Stimulated activated CD8-positive, alpha-beta memory T cell treated with anti-CD3 and anti-CD28 coated beads, Interleukin-2, amount 100 ng/mL, for 48 hours (primary cell): ENCODE measurements at places on chromosomes 7 and 10.
A peak's percentile ranks its signal among the peaks of the same experiment; 100 is the strongest.

DNA sequence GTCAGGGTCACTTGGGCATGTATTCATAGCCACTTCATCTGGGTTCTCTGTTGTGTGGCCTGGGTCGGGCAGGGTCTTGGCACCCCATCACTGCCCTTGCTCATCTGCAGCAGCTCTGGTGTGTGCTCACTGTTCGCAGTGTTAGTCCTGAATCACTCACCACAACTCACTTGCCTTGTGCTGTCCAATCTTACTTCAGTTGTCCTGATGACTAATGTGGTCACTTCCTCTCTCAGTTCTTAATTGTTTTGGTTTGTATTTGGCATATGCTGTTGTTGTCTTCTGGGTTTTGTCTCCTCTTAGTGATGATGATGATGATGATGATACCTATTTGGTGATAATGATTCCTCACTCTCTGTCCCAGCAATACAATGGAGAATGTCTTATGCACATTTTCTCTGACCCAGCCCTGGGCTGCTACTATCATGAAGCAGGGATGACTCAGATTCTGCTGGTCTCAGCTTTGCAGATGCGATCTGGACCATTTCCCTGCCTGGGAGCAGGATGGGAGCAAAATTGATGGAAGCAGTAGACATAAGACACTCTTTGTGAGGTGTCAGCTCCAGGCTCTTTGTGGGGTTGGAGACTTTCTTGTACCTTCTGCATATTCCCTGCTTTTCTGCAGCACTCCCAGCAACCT is 17.0 kb downstream of the ADRA2A start:
- DNase-seq: no peak

GRCh38 chr10:132571650-132572544 is 34.3 kb downstream of the INPP5A start:
- DNase-seq: peak; percentile 54

DNA sequence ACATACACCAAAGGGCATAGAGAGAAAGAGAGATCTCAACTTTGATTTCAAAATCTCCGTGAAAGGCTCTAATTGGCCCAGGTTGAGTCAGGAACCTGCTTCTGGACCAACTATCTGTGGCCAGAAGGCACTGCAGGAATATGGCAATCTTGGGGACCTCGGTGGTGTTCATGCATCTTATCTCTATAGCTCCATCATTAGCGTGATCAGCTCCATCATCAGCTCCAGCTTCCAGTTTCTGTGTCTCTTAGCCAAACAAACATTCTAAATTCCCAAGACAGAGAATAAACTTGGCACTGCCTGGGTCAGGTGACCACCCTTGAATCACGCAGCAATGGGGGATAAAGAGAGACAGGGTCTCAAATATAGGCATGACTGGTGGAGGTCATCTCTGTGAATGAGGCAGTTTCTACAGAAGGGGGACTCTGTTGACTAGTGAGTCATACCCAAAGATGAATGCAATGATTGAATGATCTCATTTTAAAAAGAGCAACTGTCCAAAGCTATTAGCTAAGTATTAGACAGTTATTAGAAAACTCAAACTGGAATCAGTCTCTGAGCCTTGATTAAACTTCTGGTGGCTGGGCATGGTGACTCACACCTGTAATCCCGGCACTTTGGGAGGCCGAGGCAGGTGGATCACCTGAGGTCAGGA is 5.4 kb upstream of the NRF1 start:
- DNase-seq: no peak

DNA sequence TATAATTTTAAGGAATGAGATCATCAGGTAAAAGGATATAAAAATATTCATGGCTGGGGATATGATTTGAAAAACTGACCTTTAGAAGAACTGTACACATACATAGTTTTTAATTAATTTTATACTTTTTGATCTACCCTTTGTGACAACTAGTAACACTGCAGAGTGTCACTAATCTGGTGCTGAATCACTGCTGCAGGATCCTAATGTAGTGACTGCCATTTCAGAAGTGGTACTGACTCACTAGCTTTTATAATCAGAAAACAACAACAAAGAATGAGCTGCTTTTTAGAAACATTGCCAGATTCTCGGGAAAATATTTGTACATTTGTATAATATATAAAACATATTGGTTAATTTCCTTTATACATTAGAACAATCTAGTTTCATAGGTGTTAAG is 110.4 kb downstream of the HIPK2 start:
- DNase-seq: no peak

DNA sequence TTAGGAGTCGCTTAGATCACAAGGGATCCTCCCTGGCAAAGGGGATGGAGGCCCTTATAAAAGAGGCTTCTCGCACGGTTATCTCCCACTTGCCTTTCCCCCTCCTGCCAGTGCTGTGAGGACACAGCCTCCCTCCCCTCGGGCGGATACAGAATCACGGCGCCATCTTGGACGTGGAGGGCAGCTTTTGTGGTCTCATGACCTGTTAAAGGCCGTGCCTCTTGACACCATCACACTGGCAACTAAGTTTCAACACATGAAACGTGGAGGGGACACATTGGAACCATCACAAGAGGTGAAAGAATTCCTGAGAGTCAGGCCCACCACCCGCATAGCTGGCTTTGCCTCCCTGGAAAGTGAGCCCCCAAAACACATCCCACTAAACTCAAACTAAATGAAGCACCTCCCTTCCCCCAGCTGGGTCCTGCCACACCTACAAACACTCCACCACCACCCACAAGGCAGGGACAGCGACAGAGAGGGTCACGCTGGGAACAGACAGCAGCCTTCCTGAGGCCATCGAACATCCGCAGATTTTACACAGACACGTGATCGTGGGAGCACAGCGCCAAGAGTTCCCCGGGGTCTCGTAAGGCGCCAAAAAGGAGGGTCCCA is 110.6 kb downstream of the TCERG1L start:
- no peak for DNase-seq

GRCh38 chr10:50373821-50374501 is 122.6 kb upstream of the ASAH2 start:
- no peak for DNase-seq

DNA sequence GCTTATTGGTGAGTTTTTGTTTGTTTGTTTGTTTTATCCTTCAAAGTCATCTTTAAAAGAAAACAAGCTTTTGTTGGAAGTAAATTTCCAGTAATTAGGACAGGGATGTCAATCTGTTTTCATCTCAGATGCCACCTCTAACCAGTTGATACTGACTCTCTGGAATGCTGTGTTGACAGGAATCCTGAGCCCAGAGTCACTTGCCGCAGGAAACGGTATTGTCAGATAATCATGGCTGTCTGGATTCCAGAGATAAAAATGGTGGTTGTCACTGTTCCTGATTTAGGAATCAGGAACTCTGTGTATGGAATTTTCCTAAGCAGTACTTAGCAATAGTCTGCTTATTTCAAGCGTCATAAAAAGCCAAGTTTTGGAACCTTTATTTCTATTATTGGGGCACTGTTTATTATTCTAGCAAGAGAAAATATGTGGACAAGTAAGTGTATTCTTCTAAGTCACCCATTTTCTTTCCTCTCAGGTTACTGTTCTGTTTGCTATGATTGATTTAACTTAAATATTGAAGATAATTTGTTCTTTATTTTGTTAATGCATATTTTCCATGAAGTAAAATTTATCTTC is 39.2 kb downstream of the CDC123 start:
- no peak for DNase-seq

GRCh38 chr10:10852464-10852863 is 165.2 kb upstream of the CELF2 start:
- DNase-seq: no peak

DNA sequence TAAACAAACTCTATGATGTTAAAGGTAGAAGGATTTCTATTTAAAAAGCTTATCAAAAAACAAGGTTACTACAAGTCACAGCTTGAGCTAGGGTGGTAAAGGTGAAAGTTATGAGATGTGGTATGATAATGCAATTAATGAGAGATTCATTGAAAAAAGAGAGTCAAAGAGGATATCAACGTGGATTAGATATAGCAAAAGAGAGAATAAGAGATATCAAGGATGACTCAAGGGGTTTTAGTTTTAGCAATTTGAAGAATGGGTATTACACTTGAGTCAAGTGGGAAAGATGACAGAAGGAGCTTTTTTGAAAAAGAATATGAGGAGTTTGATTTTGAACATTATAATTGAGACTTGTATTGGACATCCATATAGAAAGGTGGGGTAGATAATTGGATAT is 59.8 kb downstream of the NUTM2E start:
- no peak for DNase-seq

GRCh38 chr10:68364101-68364886 is 31.6 kb upstream of the PBLD start:
- DNase-seq: no peak

GRCh38 chr7:138563808-138564207 is 103.7 kb downstream of the TRIM24 start:
- no peak for DNase-seq
